ENCODE measurements at places on chromosomes 7 and 10.

- no peak for DNase-seq
Measured at GRCh38 chr10:44064987-44065787, 319.7 kb downstream of the CXCL12 start.

DNA sequence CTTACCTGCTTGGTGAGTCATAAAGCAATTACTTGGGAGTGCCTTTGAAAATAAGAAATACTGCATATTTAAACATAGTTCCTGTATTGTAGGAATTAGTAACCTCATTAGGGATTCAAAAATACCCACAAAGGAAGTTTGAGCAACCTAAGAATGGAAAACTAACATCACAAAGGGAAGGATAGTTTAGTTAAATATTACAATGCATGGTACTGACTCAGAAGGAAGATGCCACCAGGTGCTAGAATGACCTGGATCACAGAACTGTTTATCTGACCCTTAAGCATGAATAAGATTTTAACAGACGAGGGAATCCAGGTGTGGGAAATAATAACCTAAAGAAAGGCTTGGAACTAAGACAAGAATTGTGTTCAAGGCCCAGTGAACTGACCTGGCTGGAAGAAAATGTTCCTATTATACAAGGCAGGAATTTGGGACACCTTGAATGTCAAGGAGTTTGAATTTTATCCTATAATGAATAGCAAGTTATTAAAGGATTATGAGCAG is 106.4 kb downstream of the GSAP start:
- DNase-seq: no peak

GRCh38 chr7:158458096-158458495 is 129.5 kb downstream of the PTPRN2 start:
- no peak for DNase-seq

DNA sequence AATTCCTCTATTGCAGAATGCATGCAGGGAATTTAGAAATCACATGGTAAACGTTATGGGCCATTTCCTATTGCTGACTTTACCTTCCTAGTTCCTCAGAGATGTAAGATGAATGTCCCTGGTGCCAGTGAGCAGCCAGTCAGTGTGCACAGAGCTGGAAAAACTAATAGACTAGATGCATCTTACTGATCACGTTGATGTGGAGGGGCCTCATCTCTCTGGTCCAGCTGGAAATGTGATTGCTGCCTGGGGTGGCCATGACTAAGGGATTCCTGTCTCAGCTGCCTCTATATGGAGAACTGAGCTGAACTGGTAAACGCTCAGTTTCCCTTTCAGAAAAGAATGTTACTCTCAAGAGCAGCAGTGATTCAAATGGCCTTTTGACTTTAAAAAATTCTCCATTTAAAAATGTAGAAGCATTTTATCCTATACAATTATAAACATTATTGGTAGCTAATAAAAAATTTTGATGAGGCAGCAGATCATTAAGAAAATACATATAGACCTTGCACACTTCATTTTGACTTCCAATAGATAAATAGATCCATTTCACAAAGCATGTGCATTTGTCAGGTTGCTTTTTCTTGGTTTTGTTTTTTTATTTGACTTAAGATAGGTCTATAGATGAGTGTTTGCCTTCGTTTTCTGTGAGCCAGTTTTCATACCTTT is 80.5 kb upstream of the INSYN2A start:
- DNase-seq: no peak

Measured in GM12892 (cell line).